ENCODE measurements at places on chromosomes 12 and 14. TPM values are rescaled to one million over a fixed set of nuclear protein-coding genes. Genes with fewer than 3 reads are reported as not detected.

The SLC25A21 gene
- 7.1 TPM for total RNA-seq

DNA sequence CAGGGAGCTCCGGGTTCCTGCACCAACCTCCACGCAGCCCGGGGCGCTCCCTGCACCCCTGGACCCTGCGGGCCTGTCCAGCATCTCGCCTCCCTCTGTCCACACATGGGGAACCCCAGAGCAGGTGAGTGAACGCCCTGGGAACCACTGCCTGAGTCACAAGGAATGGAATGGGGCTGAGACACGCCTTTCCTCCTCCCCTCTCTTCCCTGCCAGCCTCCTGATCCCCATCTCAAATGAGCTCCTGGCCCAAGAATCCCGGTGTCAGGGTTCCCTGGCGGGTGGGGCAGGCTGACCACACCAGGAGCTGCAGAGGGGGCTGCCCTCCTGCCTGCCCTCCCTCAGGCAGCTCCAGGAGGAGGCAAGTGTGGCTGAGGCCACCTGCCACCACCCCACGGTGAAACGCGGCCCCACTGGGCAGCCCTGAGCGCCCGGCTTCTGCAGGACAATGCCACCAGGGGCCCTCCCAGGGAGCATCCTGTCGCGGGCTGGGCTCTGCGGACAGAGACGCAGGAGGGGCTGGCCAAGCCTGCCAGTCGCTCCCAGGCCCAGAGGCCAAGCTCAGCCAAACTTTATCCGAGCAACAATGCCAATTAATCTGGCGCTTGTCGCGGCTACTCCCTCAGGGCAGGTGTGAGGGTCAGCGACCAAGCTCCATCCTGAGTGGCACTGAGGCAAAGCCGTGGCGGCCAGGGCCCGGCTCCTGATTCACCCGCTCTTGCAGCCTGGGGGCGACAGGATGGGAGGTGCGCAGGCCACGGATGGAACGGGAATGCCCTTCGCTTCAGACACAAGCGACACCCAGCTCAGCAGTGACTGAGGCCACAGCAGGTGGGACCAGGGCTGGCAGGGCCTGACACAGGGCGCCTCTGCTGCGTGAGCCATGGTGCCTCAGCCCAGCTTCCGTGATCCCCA, 44.3 kb downstream of the GALNT9 start:
- DNase-seq = peak; percentile 58

DNA sequence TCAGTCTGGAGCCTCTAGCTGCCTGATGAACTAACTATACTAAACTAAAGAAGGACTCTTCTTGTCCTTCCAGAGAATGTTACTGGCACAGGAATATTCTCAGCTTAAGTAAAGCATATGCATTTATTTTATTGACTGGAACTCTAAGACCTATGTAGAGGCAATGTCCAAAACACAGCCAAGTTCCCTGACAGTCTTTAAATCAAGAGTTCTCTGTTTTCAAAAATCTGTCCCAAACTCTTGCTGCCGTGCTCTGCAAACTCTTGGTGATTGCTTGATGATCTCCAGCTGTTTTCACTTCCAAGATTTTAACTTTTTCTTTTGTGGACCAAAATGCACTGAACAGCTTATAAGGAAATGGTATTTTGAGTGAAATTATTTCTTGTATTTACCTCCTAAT, 67.5 kb upstream of the DAAM1 start:
- no peak for DNase-seq

- DNase-seq = peak; percentile 68
Observed at GRCh38 chr12:128259556-128260070, 7.4 kb upstream of the TMEM132C start.

The C12orf50 gene
- total RNA-seq = 0.17 TPM

- no peak for DNase-seq
Observed at GRCh38 chr14:100193417-100194357, 34.2 kb upstream of the DEGS2 start.

The VSX2 gene
- total RNA-seq = not detected

GRCh38 chr12:76942267-76942666, 63.4 kb upstream of the CSRP2 start:
- no peak for DNase-seq

The PRPH gene
- 2.2 TPM for total RNA-seq
